ENCODE measurements at places on chromosomes 5 and 9. TPM values are rescaled to one million over a fixed set of nuclear protein-coding genes. Genes with fewer than 3 reads are reported as not detected.

GRCh38 chr9:8382266-8382665 lies 582.7 kb upstream of the DMAC1 start:
- no peak for DNase-seq

GRCh38 chr9:124820698-124821623 lies 32.3 kb upstream of the WDR38 start:
- no peak for DNase-seq

DNA sequence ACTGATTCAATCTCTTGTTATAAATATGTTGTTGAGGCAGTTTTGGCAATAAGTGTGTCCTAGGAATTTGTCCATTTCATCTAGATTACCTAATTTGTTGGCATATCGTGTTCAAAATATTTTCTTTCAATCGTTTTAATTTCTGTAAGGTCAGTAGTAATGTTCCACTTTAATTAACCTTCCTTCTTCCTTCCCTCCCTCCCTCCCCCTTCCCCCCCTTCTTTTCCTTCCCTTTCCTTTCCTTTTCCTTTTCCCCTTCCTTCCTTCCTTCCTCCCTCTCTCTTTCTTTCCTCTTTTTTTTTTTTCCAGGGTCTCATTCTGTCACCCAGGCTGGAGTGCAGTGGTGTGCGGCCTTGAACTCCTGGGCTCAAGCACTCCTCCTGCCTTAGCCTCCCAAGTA lies 27.1 kb downstream of the CD14 start:
- DNase-seq: no peak

DNA sequence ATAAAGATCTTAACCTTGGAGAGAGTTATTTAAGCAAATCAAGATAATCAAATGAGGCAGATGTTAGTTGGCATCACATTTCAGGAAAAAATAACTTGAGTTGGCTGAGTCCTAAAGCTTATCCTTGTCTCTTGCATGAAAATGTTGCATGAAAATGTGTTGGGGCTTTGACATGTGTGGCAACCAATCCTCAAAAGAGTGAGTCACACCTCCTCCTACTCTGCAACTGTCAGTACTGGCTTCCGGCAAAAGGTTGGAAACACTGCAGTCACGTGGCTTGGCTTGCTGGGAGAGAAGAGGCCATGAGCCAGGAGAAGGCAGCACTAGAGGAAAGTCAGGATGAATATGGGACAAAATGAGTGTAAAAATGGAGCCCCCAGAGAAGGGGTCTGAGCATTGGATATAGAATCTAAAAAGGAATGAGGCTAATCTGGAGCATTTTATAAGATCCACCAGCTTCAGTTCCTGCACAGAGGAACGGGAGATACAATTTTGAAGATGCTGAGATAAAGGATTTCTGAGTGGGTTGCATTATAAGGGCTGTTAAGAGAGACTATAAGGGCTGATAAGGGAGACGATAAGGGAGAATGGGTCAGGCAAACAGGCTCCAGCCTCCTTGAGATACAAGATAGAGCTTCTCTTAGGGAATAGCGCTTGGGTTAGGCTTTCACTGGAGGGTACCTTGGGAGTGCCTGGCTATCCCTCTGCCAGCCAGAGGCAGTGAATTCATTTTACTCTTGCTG lies 43.1 kb downstream of the SPATA31D1 start:
- DNase-seq: peak; percentile 84

GRCh38 chr5:73213566-73213998 lies 40.6 kb downstream of the TMEM174 start:
- DNase-seq: no peak

DNA sequence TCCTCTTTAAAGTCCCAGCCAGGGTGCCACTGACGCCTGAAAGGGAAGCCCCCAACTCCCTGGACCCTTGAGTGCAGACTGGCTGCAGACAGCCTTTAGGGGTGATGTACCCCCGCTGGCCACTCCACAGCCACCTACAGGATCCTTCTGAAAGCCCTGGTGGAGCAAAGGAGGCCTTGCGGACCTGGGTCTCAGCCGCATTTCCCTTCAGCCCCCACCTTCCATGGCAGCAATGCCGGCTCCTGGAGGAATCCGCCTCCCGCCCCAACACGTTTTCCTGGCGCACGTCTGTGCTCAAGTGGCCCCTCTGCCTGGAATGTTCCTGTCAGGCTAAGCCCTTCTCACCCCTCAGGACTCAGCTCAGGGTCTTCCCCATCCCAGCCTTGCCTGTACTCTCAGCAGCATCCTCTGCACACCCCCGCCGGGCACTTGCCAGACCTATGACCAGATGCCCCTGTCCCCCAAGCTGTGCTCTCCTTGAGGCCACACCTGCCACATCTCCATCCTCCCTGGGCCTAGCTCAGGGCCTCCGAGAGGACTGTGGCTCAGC lies 134.1 kb upstream of the RAPGEF1 start:
- no peak for DNase-seq

DNA sequence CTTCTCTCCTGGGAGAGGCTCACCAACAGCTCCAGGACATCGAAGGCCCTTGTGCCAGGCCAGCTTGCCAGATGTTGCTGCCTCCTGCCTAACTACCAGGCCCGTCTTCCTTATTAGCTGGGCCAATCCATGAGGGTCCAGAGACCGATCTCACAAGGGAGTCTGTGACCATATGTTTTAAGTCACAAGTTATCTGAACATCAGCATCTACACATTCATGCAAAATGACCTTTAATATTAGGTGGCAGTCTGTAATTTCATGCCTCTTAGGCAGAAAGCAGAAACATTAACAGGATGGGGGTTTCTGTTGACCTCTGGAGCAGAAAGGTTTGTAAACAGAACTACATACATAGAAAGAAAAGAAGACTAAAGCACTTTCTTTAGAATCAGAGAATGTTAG lies 75.1 kb upstream of the SLC25A51 start:
- no peak for DNase-seq

- no peak for DNase-seq
These were observed 29.3 kb upstream of the ANKH start for GRCh38 chr5:14900693-14901461.

- peak; percentile 90 for DNase-seq
These were observed 8.2 kb downstream of the RPP25L start for GRCh38 chr9:34603610-34604231.

GRCh38 chr5:132267931-132268768 lies 10.7 kb downstream of the PDLIM4 start:
- DNase-seq: no peak

GRCh38 chr5:174148721-174149120 lies 103.2 kb downstream of the NSG2 start:
- DNase-seq: no peak

DNA sequence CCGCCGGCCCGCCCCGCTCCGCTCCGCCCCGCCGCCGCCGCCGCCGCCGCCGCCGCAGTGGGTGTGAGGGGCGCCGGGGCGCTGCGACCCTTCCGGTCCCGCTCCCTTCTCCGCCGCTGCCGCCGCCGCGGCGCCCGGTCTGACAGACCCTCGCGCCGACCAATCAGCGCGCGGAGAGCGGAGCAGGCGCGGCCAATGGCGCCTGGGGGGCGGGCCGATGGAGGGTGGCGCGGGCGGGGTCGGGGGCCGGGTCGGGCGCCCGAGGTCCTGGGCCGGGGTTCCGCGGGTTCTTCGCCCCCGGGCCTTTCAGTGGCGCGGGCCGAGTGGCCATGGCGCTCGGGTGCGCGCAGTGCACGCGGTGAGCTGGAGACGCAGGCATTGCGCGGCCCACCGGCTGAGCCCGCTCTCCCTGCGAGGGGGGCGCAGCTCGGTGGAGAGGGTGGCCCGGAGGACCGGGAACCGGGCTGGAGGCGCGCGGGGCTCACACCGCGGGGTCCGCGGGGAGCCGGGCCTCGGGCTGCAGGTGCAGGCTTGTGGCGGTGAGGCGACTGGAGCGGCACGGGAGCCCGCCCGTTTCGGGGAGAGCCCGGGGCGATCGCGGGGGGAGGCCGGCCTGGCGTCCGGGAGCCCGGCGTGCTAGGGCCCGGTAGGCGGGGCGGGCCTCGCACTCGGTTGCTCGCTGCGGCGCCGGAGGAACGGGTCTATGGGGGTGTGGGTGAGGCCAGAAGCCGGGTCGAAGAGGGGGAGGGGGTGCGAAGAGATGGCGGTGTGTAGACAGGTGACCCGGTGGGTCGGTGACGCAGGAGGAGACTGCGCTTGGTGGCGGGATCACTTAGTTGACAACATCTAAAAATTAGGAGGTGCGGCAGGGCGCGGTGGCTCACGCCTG lies at the start of gene MAPK9:
MAPK9 (minus strand) TSS at position 141 of the 889 bp plus-strand sequence. CDS start 11,522 bp downstream, outside the sequence.
- peak; percentile 83 for DNase-seq

- no peak for DNase-seq
These were observed 1173.4 kb upstream of the ACO1 start for GRCh38 chr9:31210978-31211570.

GRCh38 chr5:670396-671270 lies 22.5 kb downstream of the TPPP start:
- DNase-seq: no peak

DNA sequence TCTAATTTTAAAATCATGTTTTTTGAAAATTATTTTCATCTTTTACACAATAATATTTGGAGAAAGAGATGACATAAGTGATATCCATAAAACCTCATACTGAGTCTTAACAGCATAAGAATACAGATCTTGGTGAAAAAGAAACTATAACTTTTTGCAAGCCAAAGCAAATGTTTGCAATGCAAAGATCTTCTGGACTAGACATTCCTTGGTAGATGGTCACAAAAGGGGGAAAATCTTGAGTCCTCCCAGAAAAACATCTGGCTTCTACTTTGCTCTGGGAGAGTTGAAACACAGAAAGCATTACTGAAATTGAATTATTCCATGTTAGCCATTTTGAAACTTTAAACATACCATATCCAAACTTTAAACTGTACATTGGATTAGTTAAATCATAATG lies 308.2 kb downstream of the ANXA1 start:
- DNase-seq: no peak

DNA sequence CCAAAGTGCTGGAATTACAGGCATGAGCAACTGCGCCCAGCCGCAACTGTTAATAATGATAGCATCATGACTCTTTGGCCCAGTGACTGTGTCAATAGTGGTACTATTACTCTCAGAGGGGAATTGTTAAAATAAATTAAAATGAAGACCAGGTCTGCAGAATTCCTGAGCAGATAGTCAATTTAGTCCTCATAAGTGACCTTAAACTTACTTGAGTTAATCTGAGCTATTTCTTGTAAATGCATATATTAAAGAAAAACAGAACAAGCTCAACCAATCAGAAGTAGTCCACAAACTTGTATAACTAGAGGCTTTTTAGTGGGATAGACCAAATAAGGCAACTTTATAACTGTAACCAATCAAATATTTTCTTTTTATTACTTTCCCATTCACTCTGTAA lies 1.7 kb upstream of the RECK start:
- no peak for DNase-seq

GRCh38 chr9:99299211-99300102 lies 77.4 kb downstream of the SEC61B start:
- DNase-seq: peak; percentile 23

GRCh38 chr5:179319741-179320281 lies 25.4 kb downstream of the ADAMTS2 start:
- DNase-seq: peak; percentile 16

DNA sequence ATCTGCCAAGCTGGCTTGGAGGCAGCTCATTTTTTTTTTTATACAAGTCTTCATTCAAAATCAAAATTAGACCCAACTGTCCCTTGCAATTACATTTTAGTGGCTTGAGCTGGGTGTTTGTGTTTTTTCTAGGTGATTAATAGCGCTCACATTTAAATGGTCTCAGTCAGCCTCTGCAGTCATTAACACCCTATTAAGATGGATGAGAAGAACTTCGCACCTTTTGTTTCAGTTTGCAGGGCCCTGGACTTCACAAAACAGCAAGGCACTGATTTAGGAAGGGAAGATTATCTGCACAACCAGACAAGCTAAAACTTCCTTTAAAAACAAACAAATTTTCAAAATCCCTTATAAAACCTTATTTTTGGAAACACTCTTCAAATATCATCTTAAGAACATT lies 374.8 kb downstream of the EFNA5 start:
- DNase-seq: no peak

DNA sequence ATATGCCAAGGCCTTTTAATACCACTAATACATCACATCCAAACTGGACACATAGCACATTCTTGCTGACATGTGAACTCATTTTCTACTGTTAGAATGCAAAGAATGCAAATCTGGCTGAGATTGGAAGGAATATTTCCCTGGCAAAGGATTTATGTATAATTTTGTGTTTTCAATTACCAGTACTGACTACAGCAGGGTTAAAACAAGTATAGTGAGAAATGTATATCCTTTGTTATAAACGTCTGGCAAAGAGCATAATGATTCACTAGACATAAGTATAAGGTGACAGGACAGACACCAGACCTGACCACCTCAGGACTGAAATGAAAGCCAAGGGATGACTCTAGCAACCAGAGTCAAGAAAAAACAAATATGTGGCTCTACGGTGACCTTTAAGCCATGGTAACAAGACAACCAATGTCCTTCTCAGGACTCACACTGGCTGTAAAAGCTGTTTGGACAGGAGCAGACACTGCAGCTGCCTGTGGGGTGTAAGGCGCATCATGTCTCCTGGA lies 95.0 kb downstream of the MRPS27 start:
- DNase-seq: no peak

- DNase-seq: no peak
These were observed at the start of gene ARAP3 for GRCh38 chr5:141681695-141682641. TSS of gene ARAP3 (minus strand) at chr5:141682230. CDS start at chr5:141680486, 1,744 bp downstream.

DNA sequence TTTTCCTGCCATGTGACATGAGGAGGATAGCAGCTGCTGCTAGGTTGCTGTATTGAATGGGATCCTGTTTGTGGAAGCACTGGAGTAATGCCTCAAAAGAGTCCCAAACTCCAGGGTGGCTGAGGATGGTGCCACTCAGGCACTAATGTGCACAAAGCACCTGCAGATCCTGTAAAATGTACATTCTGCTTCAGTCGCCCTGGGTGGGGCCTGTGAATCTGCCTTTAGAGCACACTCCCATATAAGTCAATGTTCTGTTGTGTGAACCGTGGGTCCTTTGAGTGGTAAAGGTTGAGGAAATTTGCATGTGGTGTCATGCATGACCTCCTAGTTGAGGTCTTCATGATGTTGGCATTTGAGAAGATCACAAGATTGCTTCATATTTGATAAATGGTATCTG lies 31.6 kb upstream of the ANKRD18A start:
- DNase-seq: no peak

- peak; percentile 94 for DNase-seq
These were observed 144.8 kb upstream of the SLC12A2 start for GRCh38 chr5:127938746-127939145.

- DNase-seq: no peak
These were observed 121.6 kb downstream of the OXCT1 start for GRCh38 chr5:41748631-41749030.

Gene FGF18
- total RNA-seq: 1.5 TPM

Gene SPATA31C1
- total RNA-seq: not detected

Gene WDR38
- 0.62 TPM for total RNA-seq

Gene CCL21
- not detected for total RNA-seq

Gene ASS1
- 2.8 TPM for total RNA-seq

Gene PCDHGA2
- total RNA-seq: not detected

Gene FAXDC2
- 7.9 TPM for total RNA-seq

Gene C9orf50
- total RNA-seq: not detected

Gene PCDHGA4
- not detected for total RNA-seq

Gene KIF12
- total RNA-seq: 1.0 TPM

Gene PCDHA1
- 0.03 TPM for total RNA-seq

Gene PITX1
- total RNA-seq: 60.2 TPM

Gene RANBP17
- total RNA-seq: 5.5 TPM

Gene NKD2
- 2.1 TPM for total RNA-seq

Gene SLC6A18
- total RNA-seq: not detected

Gene HTR1A
- total RNA-seq: not detected

Gene TEX48
- total RNA-seq: not detected

Measured in G401 (cell line).